AG08396 (cell line): ENCODE measurements at places on chromosomes 1 and 21.

DNA sequence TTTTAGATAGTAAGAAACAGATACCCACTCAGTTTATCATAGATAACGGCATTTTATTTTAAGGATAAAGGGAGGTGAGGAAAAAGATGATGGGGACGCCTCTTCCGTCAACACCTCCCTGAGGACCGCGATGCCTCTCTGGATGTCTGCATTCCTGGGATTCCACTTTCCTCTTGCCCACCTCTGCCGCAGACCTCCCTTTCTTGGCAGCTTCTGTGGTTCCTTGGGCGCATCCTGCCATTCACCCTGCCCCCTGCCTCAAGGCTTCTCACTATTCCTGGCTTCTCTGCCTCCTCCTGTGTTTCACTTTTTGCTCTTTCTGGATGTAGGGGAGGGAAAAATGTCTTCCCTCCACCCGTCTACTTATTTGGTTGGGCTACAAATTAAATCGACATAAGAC is 19.9 kb downstream of the HUNK start:
- DNase-seq, result no peak

- DNase-seq, result no peak
Measured at GRCh38 chr1:214354440-214355148, 73.6 kb downstream of the SMYD2 start.

- no peak for DNase-seq
Measured at GRCh38 chr21:46193829-46194373, 9.6 kb upstream of the SPATC1L start.

- DNase-seq, result no peak
Measured at GRCh38 chr1:225476538-225476988, 48.7 kb upstream of the LBR start.

GRCh38 chr1:199290186-199290585 is 651.3 kb downstream of the PTPRC start:
- no peak for DNase-seq

GRCh38 chr1:20443703-20444586 is 42.1 kb downstream of the CAMK2N1 start:
- no peak for DNase-seq

GRCh38 chr1:87084244-87084836 is 169.9 kb downstream of the HS2ST1 start:
- peak; percentile 26 for DNase-seq

GRCh38 chr1:41318135-41318534 is 43.1 kb upstream of the FOXO6 start:
- no peak for DNase-seq

DNA sequence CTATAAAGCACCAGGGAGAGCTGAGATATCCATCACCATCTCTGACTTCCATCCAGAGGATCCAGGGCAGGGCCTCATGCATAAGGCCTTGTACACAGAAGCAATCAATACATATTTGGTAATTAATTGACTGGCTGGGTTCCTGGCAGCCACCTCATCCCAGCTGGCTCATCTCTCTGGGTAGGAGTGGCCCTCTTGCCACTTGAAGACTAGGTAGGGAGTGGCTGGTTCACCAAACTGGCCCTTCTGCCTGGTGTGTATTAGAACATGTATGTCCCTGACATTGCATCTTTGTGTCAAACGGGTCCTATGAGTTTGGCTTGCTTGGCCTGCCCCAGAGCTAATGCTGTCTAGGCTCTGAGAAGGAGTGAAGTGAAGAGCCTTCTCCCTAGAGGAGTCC is 11.8 kb downstream of the NUAK2 start:
- DNase-seq, result no peak

DNA sequence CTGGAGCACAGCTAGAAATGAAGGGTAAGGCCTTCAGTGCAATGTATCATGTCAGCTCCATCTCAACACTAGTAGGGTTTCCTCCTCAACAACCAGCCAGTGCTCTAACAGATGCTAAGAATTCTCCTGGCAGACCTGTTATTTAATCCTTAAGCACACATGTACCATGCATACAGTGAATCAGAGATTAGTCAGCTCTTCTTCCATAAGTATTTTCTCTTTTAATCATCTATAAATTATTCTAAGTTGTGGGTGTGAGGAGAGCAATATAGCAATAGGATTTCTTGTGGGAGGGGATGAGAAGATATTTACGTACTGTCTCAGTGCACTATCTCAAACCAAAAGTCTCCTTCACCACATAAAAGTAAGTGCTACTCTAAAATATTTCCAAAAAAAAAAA is 95.3 kb downstream of the COP1 start:
- DNase-seq, result no peak
